ENCODE measurements at places on chromosomes 7 and 10.

DNA sequence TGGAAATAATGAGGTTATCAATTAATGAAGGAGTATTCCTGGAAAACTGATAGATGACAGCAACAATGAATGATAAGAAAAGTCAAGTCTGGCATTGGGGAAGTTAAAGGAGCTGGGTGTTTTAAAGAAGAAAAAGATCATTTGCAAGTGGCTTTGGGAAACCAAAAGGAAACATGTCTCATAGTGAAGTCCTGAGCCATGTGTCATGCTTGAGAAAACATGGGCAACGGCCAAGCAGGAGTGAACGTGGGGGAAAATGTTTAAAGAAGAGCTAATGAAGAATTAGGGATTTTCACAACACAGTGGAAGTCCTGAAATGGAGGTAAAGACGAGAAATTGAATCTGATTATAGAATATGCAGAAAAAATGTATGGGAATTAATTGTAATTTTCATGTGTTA, 1383.2 kb upstream of the CELF2 start:
- no peak for DNase-seq

DNA sequence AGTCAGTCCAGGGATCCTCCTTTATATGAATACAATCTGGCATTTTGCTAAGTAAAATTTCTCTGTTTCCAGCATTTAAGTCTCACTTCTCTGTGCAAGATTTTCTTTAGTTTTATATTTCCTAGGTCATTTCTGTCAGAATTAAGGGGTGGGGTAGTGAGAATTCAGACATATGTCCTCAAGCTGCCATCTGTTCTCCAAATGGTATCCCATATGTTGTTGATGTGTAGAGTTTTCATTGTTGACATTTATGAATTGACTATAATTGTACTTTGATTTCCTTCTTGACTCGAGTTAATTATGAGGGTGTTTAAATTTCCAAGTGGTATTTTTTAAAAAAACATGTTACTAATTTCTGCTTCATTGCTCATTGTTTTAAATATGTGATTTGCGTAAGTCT, 148.8 kb downstream of the NPSR1 start:
- DNase-seq: no peak

DNA sequence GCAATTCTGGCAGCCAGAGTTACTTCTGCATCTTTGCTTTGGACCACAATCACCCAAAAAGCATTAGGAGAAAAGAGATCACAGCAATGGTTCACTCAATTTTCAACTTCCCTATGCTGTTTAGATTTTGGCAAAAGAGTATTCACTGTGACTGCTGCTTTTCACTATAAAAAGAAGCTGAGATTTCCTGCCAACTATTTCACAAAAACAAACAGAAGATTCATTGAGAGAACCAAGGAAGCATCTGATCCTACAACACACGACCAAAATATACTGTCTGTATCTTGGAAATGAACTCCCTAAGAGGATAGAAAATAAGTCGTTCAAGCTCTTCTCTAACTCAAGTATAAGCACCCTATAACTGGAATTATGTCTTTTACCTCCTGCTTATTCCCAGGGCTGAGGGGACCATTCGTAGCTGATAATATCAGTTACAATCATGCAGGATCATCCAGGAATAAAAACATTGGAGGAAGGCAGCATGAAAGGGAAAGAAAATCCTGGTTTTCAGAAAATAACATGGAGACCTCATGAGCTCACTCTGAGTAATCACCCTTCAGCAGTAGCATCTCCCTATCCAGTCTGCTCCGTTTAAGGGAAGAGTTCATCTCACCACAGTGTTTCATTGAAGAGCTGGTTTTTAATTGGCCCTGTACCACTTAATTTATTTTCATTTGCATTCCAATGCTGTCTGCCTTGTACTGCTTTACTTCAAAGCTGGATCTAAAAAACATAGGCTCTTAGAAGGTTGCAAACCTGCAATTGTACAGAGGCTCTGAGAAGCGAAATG, 256.2 kb downstream of the PAXIP1 start:
- DNase-seq: no peak

GRCh38 chr10:76303682-76304316, 872.4 kb downstream of the LRMDA start:
- DNase-seq: peak; percentile 79

- DNase-seq: no peak
Measured at GRCh38 chr10:75462865-75463264, 31.4 kb downstream of the LRMDA start.

DNA sequence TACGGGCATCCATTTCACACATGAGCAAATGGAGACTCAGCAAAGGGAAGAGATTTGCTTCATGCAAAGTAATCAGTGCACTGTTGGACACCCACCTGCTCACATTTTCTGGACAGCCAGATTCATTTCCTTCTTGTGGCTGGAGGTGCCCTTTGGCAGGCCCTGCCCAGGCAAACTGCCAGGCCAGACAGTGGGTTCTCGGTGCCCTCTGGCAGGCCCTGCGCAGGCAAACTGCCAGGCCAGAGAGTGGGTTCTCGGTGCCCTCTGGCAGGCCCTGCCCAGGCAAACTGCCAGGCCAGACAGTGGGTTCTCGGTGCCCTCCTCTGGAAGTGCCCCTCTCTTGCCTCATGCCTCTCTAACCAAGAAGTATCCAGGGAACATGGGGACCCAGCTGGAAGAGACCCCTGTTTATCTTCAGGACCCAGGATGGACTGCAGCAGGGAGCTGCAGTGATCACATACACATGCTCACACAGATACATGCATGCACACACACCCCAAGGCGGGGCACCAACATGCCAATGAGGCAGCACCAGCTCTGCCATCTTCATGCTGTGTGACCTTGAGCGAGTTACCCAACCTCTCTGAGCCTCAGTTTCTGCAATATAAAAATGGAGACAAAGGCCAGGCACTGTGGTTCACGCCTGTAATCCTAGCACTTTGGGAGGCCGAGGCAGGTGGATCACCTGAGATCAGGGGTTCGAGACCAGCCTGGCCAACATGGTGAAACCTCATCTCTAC, 67.1 kb downstream of the OAT start:
- no peak for DNase-seq

DNA sequence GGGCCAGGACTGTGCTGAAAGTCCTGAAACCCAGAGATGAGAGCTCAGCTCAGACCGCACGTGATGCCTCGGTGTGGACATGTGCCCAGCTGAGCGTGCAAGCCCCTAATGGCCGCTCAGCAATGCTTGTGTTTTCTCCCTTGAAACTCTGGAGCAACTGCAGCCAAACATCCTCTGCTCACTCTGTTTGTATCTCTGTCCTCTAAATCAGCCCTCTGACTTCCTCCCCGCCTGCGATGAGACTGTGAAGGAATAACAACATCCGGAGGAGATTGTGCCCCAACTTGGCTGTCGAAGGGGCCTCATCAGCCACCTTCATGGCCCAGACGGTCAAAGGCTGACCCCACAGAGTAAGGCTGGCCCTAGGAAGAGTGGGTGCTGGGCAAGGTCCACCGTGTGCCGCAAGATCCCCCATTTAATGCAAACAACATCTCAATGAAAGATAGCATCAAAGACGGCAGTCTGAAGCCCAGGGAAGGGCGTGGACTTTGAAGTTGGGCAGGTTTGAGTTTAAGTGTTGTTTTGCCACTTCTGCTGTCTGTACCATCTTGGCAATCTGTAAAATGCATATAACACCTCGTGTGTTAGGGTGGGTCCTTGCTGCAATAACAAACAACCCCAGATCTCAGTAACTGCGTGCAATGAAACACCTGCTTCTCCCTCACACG, 39.9 kb downstream of the CALML3 start:
- no peak for DNase-seq

GRCh38 chr7:1537535-1538412, 7.3 kb downstream of the MAFK start:
- peak; percentile 61 for DNase-seq

DNA sequence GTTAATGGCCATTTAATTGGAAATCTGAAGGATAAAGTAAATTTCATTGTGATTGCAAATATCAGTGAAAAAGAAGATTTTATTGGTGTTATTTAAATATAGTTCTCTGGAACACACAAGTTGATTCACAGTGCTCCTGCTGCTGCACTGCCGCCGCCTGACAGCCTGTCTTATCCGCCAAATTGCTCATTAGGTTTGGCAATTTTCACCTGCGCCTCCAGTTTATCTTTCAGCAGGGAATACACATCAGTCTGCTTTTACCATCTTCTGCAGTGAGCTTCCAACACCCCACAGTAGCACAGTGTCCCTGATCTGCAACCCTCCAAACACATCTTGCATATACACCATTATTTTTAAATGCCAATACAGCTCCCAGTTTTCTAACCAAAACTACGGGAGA, 308.3 kb downstream of the PARD3 start:
- no peak for DNase-seq

GRCh38 chr7:70694434-70694970, 437.4 kb upstream of the GALNT17 start:
- peak; percentile 51 for DNase-seq

DNA sequence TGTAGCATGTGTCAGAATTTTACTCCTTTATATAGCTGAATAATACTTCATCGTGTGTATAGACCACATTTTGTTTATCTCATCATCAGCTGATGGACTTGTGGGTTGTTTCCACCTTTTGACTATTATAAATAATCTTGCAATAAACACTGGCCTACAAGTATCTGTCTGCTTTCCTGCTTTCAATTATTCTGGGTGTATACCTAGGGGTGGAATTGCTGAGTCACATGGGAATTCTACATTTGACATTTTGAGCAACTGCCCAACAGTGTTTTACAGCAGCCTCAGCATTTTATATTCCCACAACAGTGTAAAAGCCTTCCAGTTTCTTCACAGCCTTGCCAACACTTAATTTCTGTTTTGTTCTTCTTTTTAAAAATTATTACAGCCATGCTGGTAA, 200.3 kb upstream of the PRSS1 start:
- no peak for DNase-seq

DNA sequence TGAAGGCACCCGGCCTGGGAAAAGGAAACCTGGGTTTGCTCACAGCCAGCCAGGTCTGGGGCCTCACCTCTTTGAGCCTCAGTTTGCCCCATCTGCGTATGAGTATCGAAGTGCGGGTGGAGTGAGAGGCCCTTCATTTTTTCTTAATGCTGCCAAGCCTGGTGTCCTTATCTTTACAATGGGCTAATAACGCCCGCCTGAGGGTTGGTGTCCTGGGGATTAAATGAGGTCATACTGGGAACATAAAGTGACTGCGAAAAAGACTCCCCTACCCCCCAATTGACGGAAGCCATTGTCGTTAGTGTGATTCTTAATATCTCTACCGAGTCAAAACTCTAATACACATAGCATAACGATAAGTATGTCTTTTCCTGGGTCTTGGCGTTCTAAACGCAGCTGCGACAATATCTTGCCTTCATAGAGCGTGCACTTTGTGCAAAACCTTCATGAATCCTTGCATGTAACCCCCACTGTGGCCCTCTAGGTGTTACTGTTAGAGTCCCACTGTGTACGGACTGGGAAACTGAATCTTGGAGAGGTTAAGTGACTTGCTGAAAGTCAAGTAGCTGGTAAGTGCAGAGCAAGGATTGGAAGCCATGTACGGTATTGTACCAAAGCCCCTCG, 11.4 kb upstream of the GRB10 start:
- DNase-seq: no peak

GRCh38 chr10:20257422-20257821, 441.2 kb downstream of the PLXDC2 start:
- no peak for DNase-seq

GRCh38 chr7:70344726-70345125, 746.5 kb downstream of the AUTS2 start:
- DNase-seq: no peak

- DNase-seq: no peak
Measured at GRCh38 chr10:34407324-34407805, 407.7 kb downstream of the PARD3 start.

DNA sequence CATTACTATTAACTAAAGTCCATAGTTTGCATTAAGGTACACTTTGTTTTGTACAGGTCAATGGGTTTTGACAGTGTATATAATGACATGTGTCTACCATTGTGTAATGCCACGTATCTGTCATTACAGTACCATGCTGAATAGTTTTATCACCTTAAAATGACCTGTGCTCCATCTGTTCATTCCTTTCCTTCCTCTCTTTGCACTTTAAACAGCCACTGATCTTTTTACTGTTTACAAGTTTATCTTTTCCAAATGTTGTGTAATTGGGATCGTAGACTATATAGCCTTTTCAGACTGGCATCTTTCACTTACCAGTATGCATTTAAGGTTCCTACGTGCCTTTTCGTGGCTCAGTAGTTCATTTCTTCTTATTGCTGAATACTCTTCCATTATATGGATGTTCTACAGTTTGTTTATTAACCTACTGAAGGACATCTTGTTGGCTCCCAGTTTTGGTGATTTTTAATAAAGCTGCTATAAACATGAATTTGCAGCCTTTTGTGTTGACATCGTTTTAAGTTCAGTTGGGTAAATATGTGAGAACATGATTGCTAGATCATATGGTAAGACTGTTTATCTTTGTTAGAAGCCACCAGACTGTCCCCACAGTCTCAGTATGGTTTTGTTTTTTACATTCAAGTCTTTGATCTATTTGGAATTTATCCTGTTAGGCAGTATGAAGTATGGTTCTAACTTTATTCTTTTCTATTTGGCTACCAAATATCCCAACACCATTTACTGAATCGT, 24.7 kb downstream of the STAM start:
- no peak for DNase-seq

DNA sequence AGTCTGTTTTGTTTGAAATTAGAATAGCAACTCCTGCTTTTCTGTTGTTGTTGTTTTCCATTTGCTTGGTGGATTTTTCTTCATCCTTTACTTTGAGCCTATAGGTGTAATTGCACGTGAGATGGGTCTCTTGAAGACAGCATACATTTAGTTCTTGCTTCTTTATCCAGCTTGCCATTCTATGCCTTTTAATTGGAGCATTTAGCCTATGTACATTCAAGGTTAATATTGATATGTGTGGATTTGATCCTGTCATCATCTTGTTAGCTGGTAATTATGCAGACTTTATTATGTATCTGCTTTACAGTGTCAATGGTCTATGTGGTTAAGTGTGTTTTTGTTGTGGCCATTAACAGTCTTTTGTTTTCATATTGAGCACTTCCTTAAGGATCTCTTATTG, 708.9 kb upstream of the ANKRD30A start:
- no peak for DNase-seq

DNA sequence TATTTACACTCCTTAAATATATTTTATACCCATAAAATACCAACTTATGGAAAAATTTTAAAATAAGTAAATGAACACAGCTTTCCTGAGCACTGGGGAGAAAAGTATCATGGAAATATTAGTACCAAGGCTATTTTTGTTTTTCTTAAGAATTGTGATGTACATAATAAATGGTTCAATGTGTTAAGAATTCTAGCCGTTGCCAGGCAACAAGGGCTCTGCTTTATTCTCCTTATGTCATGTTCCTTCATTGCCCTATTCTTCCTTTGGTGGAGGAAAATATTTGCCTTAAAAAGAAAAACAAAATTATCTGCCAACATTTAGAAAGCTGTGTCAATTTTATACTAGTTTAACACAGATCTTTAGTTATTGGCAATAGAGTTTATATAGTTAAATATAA, 2.6 kb upstream of the ZPBP start:
- no peak for DNase-seq

DNA sequence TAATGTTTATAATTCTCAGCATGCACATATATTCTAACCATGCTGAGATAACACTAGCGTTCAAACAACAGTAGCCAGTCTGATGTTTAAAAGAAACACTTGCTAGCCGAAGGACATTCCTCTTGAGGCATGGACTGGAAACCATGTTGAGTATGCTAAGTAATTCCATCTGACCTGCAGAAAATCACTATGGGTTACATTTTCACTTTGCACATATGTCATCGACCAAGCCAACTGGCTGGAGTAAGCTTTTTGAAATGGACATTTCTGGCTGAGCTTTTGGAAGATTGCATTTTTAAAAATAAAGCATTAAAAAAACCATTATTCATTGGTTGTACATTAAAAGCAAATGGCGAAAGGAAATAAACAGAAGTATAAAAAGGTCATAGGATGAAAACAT, 88.2 kb downstream of the BBS9 start:
- DNase-seq: no peak
